ENCODE measurements at places on chromosomes 1 and 21.

GRCh38 chr1:31703431-31704270 lies at the start of gene COL16A1:
Gene COL16A1 (minus strand): TSS chr1:31704017. CDS start chr1:31702193, 1,824 bp downstream.
- DNase-seq: no peak

GRCh38 chr1:21357161-21357560 lies 66.9 kb upstream of the ECE1 start:
- no peak for DNase-seq

GRCh38 chr1:156959414-156959813 lies 39.0 kb downstream of the LRRC71 start:
- DNase-seq: no peak

DNA sequence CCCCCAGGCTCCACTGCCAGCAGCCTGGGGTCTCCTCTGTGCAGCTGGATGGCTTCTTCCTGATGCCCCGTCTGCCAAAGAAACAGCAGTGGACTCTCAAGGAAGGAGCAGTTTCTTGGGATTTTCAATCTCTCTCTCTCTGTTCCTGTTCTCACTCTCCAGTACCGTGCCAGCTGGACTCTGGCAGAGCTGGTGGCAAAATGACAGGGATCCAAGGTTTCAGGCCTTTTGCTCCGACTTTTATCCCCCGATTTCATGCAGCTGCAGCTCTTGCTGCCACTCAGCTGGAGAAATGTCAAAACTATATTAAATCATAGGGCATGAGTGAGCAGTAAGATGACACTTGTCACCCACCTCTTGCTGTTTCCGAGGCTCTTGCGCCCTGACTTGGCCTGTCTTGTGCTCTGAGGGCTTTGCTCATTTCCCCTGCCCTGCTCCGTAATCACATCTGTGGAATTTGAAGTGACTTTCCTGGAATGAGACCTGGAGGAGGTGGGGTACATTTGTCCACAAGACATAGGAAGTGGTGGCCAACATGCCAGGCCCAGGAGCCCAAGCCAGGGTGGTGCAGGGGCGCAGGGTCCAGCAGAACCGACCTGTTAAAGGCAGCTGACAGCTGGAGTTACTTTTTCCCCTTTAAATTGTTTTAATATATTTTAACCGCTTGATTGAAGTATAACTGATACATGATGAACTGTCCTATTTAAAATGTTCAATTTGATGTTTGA lies 576.2 kb downstream of the PTPRU start:
- no peak for DNase-seq

DNA sequence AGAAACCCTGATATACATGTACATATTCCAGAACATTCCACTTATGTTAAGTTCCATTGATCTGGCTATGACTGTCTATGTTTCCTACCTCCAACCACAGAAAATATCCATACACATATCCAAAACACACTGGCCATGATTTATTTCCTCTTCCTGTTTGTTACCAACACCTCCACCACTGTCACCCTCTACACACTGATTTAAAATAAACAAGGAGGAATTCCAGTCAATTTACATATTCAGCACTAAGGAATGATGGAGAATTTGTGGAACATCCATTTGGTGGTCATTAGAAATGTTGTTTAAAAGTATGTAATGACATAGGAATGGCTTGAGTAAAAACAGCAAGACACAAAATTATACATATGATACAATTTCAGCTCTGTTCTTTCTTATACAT lies 5.5 kb upstream of the STX6 start:
- DNase-seq: no peak

DNA sequence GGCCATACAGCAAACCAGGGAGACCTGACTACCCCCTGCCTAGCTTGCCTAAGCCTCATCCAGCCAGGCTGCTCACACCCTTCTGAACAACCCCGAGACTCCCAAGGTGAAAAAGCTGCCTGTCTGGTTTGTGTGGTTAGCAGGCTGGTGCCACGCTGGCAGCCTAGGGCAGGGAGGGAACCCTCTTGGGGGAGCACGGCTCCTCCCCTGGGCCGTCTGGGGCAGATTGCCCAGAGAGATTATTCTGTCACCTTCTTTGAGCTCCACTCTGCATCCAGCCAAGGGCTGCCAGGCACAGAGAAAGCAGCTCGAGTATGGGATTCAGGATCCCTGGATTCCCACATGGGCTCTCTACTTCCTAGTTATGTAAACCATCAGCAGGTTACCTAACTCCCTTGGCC lies 27.5 kb upstream of the TCEA3 start:
- peak; percentile 8 for DNase-seq

GRCh38 chr1:98460136-98460535 lies 201.4 kb upstream of the SNX7 start:
- no peak for DNase-seq

DNA sequence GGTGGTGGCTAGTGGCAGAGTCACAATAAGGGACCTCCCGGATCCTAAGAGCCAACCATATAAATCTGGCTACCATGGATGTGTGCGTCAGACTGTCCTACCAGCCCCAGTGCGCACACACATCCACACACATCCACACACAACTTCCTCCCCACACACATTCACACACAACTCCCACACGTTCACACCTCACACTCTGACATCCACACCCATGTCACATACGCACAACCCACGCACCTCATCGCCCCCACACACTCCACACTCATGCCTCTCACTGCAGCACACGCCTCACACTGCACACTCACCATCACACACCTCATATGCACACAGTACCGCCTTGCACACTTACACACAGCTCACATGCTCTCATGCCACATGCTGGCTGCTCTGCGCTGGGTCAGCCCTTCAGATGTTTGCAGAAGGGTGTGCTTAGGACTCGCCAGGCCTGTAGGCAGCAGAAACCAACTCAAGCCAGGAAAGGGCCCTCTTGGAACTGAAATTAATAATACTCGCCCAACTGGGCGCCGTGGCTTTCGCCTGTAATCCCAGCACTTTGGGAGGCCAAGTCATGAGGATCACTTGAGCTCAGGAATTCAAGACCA lies 3.0 kb downstream of the LDLRAD2 start:
- DNase-seq: no peak

DNA sequence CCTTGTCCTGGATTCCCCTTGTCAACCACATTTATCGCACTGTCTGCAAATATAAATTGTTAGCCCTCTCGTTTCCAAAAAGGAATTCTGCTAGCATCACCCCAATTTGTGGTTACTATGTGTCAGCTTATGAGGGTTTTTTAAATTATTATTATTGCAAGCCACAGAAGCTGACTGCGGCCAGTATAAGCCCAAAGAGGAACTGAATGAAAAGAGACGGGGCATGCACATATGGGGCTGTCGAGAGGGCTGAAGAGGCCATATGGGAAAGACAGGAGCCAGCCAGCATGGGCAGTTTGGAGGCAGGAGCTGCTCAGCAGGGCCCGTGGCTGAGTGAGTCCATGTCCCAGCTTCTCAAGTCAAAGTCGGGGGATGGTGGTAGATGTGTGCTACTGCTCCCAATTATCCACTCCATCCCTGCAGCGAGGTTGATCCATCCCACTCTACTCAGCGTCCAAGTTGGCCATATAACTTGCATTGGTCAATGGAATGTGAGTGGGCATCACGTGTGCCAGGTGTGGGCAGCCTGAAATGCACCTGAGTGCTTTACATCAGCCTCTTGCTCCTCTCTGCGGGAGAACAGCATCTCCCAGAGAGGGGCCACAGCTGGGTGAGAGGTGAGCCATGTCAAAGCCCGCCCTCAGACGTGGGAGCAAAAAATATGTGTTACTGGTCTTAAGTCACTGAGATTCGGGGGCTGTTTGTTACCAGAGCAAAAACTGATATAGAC lies 37.6 kb upstream of the LDLRAP1 start:
- peak; percentile 47 for DNase-seq

- no peak for DNase-seq
These were observed 4.4 kb downstream of the HAX1 start for GRCh38 chr1:154276797-154277196.

- no peak for DNase-seq
These were observed 18.2 kb downstream of the TNNT2 start for GRCh38 chr1:201359031-201359872.

GRCh38 chr21:29033301-29033700 lies 8.8 kb downstream of the USP16 start:
- no peak for DNase-seq

GRCh38 chr21:21268061-21268471 lies 269.9 kb downstream of the NCAM2 start:
- DNase-seq: no peak

DNA sequence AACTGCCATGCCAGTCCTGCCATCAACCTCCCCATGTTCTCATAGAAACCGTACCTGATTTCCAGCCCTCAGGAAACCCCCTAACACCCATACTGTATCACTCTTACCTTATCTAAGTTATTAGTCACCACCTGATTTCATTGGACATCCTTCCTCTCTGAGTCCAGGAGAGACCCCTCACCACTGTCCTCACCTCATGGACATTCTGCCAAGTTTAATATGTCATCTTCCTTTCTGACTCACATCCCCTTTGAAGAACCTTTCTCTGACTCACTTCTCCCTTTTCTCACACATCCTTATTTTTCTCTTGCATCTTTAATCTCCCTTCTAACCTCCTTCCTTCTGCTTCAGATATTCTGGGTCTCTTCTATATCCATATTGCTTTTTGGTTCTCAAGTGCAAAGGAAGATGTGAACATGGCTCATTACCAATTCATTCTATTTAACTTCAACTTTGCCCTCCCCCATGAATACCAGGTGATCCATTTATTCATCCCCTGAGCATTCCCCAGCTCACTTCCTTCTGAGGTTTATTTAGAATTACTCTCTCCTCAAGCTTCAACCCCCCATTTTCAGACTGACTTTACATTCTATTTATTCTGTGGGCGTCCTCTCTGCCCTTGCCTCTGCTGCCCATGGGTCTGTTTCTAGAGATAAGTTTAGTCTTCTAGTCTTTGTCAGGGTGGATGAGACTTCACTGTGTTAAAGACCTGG lies 206.8 kb upstream of the ESRRG start:
- no peak for DNase-seq

GRCh38 chr1:212827831-212828278 lies 19.6 kb downstream of the SPATA45 start:
- DNase-seq: no peak

DNA sequence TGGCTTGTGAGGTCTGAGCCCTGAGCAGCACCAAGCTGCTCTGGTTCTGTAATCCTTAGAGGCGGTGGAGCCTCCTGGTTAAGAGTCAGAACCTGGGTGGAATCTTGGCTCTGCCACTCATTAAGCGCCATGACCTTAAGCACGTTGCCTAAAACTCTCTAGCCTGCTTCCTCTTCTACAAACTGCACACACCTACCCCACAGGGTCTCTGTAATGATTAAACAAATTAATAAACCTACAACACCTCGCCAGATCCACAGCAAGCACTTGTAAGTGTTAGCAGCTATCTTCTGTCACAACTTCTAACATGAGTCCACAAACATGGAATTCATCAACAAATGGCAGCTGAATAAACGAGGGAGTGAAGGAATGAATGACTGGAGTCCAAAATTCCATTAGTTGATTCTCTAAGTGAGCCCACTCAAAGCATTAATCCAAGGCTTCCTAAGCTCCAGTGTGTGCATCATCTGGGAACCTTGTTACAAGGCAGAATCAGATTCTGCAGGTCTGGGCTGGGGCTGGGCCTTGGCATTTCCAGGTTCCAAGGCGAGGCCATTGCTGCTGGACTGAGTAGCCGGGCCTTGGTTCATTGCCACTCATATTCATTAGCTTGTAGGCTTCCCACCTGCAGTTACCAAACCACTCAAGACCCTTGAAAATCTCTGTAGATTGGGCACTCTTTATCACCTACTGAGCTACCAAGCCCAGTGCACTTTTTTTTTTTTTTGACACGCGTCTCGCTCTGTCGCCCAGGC lies 168.6 kb downstream of the HIVEP3 start:
- DNase-seq: no peak

DNA sequence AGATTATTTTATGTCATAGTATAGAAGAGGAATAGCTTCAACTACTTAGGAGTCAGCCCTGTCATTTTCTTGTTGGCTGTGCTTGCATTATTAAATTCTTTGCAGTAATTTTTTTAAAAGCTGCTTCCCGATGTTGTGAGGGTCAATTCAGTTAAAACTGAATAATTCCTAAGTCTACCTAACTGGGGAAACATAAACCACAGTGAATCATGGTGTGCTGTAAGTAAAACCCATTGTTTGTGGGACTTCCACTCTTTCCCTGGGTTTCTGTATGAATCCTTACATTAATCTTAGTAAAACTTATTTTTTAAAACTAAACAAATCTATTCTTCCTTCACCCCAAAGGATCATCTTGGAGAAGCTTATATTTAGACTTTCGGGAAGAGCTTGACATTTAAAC lies 4.4 kb downstream of the SUCO start:
- DNase-seq: no peak

DNA sequence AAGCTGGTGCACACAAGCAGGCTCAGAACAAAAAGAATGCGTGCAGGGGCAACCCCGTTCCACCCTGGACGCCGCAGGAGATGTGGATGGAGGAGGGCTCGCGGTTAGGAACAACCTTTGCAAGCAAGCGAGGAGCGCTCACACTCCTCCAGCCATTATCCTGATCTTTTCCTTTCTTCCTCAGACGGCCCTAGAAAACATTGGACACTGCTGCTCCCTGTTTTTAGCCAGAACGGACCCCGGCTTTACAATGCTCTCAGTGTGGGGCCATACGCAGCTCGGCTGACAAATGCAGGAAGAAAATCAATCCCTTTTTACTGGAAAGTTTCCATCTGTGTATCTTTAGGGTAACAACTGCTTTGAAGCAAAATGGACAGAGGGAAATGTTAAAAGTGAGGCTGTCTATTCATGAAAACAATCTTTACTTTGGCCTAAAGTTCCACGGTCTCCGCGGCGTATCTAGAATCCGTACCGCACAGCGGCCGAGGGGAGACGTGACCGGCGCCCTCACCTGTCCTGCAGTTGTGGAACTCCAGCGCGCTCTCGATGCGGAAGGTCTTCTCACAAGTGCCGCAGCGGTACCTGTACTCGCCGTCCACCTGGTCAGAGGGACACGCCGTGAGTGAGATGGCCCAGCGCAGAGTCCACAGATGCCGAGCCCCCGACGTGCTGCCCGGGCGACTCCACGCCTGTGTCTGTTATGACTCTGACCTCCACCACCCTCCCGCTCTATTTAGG lies 44.0 kb downstream of the PRDM15 start:
- no peak for DNase-seq

DNA sequence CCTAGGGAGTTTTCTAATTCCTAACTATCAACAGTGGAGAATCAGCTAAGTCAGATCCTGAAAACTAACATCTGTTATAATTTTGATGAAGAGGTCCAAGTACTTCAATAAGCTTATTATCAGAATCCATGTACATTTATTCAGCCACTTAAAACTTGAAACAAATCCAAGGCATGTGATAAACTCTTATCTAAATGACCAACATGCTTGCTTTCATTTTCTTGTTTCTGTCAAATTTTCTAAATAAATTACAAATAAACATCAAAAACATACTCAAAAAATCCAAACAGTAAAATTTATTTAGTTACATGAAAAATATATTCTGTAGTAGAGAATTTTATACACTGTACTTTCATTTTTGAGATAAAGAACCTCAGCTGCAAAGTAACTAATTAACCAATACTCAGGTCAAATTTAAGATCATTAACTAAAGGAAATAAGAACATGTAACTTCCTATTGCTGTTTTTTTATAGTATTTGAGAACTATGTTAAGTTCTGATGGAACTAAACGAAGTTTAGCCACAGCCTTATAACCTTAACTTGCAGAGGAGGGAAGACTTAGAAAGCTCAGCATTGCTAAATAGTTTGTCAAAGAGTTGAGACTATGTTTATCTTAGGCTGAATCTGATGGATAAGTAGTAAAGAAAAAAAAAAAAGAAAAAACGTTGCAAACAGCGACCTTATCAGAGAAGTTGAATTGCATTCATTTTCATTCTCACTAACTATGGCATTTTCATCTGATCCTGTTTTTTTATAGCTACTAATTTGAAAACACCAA lies 44.9 kb downstream of the SYNJ1 start:
- DNase-seq: no peak

- DNase-seq: no peak
These were observed 11.1 kb upstream of the MEF2D start for GRCh38 chr1:156511644-156512043.

GRCh38 chr1:41783189-41783639 lies 135.5 kb downstream of the HIVEP3 start:
- DNase-seq: no peak
